ENCODE measurements at places on chromosomes 6 and 20. TPM values are rescaled to one million over a fixed set of nuclear protein-coding genes. Genes with fewer than 3 reads are reported as not detected.
A peak's percentile ranks its signal among the peaks of the same experiment; 100 is the strongest.

The TPX2 gene
- total RNA-seq = 245 TPM

The TBX18 gene
- total RNA-seq = not detected

The SAMD10 gene
- total RNA-seq = 0.77 TPM

The IRF4 gene
- 0.29 TPM for total RNA-seq

DNA sequence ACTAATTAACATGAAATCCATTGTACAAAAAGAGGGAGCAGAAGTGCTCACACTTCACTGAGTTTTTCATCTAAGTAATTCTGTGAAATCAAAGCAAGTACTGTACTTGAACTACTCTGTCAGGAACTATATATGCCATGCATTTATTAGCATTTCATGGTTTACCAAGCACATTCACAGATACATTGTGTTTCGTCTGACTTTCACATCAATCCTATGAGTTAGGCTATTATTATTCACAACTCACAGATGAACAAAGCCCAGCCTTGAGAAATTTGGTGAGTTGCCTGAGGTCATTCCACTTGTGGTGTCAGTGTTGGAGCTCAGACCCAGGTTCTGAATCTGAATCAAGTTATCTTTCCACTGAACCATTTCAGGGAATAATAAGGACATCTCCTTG is 33.7 kb upstream of the TENT5A start:
- DNase-seq = no peak

GRCh38 chr6:108395297-108395696 is 100.4 kb downstream of the AFG1L start:
- no peak for DNase-seq

DNA sequence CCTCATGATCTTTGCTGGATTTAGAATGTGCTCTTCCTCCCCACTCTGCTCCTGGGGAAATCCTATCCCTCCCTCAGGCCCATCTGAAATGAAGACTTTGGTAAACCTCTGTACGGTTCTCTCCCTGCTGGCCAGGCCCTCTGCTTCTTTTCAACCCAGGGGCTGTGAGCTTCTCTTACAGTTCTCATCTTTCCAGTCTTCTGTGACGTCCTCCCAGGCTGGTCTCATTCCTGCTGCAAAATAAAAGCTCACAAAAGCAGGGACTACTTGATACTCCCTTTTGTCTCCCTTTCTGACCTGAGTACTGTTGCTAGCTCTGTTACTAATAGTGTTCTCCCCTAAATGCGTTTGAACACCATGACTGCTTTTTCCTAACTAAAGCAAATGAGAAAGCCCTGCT is 46.3 kb downstream of the UNC5CL start:
- DNase-seq = no peak

GRCh38 chr6:55868771-55869479 is 6.5 kb downstream of the BMP5 start:
- peak; percentile 96 for DNase-seq

The TPD52L2 gene
- 174 TPM for total RNA-seq

DNA sequence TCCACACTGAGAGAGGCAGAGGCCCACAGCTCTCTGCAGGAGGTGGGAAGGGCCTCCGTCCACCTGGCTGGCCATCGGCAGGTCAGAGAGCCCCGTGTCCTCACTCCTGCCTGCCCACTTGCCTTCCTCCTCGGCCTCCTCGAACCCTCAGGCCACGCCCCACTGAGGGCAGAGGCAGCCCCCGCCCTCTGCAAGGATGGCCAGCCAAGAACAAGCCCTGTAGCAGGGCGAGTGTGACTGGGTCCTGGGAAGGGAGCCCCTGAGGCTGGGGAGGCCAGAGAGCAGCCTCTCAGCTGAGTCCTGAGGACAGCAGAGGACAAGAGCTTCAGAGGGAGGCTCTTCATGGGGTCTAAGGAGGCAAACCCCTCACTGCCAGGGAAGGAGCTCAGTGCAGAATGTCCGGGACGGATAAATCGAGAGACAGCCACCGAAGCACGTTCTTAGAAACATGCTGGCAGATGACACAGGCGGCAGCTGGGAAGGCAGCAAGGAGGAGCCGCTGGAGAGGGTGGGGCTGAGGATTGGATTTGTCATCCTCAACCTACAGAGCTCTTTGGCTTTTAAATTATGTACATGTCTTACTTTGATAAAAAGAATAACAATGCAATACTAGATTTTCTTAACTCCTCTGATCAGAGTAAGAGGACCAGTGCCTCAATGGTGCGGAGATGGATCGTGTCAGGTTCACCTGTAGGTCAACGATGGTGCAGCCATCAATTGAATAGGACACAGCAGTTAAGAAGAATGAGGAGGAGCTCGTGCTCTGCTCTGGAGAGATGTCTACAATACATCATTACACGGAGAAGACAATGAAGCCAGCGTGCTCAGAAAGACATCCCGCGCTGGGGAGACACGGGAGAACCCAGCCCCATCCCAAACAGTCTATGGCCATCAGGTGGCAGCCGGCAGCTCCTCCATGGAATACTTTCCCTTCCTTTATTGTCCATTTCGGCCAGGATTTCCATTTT is 53.0 kb downstream of the GNAS-AS1 start:
- no peak for DNase-seq

DNA sequence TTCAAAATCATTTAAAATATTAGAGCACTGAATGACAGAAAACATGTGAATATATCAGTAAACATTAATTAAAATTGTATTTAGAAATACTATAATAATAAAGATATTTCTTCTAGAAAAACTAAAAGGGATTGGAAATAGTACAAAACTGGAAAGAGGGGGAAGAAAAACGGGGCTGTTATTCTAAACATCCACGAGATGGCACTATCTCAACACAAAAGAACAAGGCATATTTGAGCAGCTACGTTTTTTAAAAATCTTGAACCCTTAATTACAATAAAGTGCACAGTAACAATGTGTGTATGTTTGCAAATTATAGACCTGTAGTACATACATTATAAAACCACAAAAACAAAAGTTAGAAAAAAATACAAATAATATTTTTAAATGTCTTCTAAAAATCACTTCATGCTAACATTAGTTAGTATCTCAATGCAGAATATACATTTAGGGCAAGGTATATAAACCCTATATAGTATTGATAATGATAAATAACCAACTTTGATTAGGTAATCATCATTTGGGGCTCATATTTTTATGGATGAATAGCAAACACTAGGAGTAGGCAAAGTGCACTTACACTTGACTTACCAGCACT is 42.5 kb upstream of the PNISR start:
- peak; percentile 7 for DNase-seq

The VSX1 gene
- not detected for total RNA-seq

DNA sequence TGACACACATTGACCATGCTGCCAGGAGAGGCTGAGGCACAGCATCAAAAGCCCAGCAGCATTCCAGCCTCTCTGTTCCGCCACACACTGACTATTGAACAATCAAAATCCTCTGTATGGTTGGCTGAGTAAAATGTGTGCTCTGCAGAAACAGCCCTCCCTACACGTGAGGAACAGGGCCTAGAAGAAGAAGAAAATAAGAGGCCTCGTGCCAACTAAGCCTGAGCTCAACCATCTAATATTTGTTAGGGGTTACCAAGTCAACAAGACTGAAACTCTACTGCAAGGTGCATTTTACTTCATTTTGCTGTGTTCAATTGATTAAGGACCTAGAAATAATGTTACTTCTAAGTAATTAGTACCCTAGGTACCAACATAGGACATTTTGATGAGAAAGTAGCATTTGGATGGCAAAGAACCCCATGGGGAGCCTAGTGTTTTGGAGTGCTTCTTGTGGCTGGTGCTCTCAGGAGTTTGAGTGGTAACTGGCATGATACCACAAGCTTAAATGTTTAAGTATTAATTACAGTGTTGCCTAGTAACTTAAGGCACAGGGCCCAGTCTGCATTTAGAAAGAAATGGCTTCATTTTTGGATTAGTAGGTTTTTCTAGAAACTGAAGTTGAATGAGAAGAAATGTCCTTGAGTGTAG is 146.6 kb upstream of the PLN start:
- DNase-seq = no peak

DNA sequence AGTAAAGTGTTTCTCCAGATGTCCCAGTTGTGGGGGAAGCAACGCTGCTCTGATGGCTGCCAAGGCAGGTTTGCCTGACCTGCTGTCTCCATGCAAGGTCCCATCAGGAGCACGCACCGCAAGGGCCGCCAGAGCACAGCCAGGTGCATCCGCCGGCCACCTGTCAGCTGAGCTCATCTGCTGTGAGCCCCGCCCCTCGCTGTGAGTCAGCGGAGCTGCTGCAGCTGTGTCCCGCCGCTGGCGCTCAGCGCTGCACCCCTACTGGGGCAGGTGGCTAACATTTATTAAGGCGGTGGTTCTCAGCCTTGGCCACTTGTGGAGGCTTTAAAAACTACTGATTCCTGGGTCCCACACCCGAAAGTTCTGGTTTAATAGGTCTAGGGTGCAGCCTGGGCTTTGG is 225.7 kb downstream of the UST start:
- DNase-seq = peak; percentile 36

The SRMS gene
- not detected for total RNA-seq

DNA sequence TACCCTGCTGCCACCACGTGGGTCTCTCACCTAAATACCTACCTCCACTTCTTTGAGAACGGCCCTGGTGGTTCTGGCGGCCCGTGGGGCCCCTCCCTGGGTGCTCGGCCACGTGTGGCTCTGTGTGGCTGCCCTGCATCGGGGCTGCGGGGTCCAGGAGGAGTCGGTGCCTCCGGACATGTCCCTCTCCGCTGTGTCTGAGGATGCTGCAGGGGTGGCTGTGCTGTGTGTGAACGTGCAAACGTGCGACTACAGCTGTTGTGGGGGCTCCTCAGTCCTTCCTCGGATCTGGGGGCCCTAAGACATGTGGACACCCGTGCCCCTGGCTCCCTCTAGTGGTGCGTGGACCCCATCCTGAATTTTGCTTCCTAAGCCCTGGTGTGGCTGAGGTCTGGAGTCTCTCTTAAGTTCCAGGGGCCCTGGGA is 691.8 kb downstream of the QKI start:
- peak; percentile 17 for DNase-seq

The CTAGE9 gene
- not detected for total RNA-seq

The APOBEC2 gene
- total RNA-seq = not detected

The GMPR gene
- total RNA-seq = 6.6 TPM

DNA sequence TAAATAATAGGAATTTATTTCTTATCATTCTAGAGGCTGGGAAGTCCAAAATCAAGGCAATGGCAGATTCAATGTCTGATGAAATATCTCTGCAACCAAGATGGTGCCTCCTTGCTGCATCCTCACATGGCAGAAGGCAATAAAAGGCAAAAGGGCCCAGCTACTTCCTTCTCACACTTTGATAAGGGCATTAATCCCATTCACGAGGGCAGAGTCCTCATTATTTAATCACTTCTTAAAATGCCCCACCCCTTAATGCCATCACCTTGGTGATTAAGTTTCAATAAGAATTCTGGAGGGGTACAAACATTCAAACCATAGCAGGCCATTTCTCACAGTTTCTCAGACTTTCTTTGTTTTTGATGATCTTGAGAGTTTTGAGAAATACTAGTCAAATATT is 145.8 kb upstream of the TSHZ2 start:
- no peak for DNase-seq
